ENCODE measurements at places on chromosomes 3 and 15. TPM values are rescaled to one million over a fixed set of nuclear protein-coding genes. Genes with fewer than 3 reads are reported as not detected.

- DNase-seq, result no peak
These were observed 102.6 kb downstream of the SNRK start for GRCh38 chr3:43388915-43389314.

GRCh38 chr15:40064231-40064894, 25.4 kb upstream of the SRP14 start:
- no peak for DNase-seq

GRCh38 chr3:195113536-195114425, 157.2 kb downstream of the XXYLT1 start:
- peak; percentile 43 for DNase-seq

GRCh38 chr3:143147707-143148106, 28.1 kb downstream of the CHST2 start:
- no peak for DNase-seq

The FOXL2 gene
- not detected for total RNA-seq

The DPPA2 gene
- not detected for total RNA-seq

The FOXP1 gene
- total RNA-seq, result 139 TPM

The REC114 gene
- total RNA-seq, result not detected

All from sigmoid colon (tissue), 7 donors.